Diencephalon (tissue), 1 donor: ENCODE measurements at places on chromosomes 6 and 20. TPM values are rescaled to one million over a fixed set of nuclear protein-coding genes. Genes with fewer than 3 reads are reported as not detected.

DACT2 gene
- 4.6 TPM for total RNA-seq

SPATA2 gene
- total RNA-seq = 3.2 TPM

CRISP1 gene
- total RNA-seq = not detected

MCHR2 gene
- total RNA-seq = 1.6 TPM

FAM217A gene
- not detected for total RNA-seq

PAK5 gene
- 33.0 TPM for total RNA-seq

TSBP1 gene
- not detected for total RNA-seq

CD2AP gene
- 23.5 TPM for total RNA-seq

TCEA2 gene
- 42.0 TPM for total RNA-seq

OR2B2 gene
- total RNA-seq = not detected

MEP1A gene
- total RNA-seq = not detected

SRSF12 gene
- 45.0 TPM for total RNA-seq

PRSS16 gene
- not detected for total RNA-seq

SLC32A1 gene
- 34.4 TPM for total RNA-seq

IL17F gene
- total RNA-seq = not detected

CDYL gene
- total RNA-seq = 40.4 TPM

ZSCAN31 gene
- total RNA-seq = 10.8 TPM

ZNF311 gene
- total RNA-seq = 5.8 TPM

ABCC10 gene
- 23.8 TPM for total RNA-seq

TSHZ2 gene
- total RNA-seq = 22.1 TPM

SLC13A3 gene
- 6.9 TPM for total RNA-seq

CST4 gene
- total RNA-seq = not detected

DLL1 gene
- 11.3 TPM for total RNA-seq

GTPBP2 gene
- total RNA-seq = 30.9 TPM

DYNLT2 gene
- total RNA-seq = 2.5 TPM

TRIM40 gene
- not detected for total RNA-seq

FUT9 gene
- total RNA-seq = 102 TPM

GGTLC1 gene
- total RNA-seq = not detected

NR2E1 gene
- total RNA-seq = 11.1 TPM
